ENCODE measurements at places on chromosomes 7 and 10.

DNA sequence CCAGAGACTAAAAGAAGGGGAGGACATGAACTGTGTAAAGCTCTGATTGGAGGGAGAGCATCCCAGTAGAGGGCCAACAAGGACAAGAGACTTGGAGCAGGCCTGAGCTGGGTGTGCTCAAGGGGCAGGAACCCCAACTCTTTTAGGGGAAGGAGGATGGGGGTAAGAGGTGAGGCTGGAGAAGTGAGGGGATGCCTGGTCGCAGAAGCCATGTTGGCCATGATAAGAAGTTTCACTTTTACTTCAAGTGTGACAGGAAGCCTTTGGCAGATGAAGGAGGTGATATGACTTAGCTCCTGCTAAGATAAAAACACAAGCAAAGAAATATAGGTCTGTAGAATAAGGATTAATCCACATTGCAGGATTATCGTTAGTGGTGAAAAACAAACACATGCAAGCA, 208.3 kb downstream of the JAZF1 start:
- DNase-seq, result no peak

DNA sequence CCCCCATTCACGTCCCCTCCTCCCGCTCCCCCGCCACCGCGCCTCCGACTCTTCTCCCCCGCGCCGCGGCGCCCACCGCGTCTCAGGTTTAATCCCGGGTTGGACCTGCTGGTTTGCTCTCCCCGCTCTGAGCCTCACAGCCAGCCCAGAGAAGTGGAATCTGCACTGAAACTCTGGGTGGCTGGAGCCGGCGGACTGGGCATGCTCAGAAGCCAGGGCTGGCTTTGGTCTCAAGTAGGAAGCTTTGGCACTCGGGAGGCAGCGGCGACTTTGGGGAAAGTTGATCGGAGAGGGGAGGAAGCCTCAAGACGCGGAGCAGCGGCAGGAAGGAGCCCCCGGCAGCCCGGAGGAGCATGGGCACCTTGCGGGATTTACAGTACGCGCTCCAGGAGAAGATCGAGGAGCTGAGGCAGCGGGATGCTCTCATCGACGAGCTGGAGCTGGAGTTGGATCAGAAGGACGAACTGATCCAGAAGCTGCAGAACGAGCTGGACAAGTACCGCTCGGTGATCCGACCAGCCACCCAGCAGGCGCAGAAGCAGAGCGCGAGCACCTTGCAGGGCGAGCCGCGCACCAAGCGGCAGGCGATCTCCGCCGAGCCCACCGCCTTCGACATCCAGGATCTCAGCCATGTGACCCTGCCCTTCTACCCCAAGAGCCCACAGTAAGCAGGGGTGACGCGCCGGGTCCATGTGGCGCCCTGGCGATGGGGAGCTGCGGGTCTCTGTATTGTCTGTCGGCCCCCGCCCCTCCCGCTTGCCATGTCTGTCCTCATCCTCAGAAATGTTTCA, at the start of gene PRKG1:
Gene PRKG1 (plus strand): TSS at position 250 of the 791 bp plus-strand sequence.
- DNase-seq, result peak; percentile 80

DNA sequence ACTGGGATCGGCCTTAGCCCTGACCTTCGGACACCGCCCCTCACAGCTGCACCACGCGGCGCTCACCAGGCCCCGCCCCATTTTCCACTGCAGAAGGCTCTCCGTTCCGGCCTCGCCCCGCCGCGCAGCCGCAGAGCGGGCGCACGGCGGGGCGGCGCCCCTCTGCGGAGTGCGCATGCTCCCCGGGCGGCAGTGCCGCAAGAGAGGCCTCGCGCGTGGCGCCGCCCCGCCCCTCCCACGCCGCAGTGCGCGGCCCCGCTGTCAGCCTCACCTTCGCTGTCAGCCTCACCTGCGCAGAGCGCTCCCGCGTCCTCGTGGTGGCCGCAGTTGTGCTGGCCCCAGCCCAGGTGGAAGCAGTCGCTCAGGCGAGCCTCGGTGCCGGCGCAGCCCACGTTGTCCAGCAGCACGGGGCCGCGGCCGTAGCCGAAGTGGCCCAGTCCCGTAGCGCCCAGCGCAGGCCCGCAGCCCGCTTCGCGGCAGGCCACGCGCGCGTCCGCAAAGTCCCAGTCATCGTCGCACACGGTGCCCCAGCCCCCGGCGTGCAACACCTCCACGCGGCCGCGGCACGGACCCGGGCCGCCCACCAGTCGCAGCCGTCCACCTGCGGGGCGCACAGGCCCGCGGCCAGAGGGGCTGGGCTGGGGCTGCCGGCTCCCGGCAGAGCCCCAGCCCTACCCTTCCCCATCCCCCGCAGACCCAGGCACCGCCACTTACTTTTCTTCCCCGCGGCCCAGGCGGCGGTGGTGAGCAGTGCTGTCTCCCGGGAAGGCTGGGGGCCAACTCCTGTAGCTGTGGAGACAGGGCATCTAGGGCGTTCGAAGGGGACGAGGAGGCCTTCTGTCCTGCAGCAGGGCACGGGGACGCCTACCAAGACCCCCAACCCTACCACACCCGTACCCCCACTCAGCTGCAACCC, 16.1 kb downstream of the SSC4D start:
- peak; percentile 90 for DNase-seq

DNA sequence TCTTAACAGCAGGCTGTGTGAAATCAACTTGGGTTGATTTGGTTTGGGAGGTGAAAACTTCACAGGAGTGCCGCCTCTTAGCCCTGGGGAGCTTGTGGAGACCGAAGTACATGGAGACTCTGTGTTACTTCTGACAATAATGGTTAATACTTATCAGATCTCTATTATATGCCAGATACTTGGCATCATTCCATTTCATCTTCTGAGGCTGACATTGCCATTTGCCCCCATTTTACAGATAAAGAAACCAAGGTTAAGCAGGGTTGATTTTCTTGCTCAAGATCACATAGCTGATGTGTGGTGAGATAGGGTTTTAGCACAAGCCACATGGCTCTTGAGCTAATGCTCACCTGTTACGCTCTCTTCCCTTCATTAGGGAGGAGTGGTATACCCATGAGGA, 150.6 kb upstream of the FAM13C start:
- no peak for DNase-seq

DNA sequence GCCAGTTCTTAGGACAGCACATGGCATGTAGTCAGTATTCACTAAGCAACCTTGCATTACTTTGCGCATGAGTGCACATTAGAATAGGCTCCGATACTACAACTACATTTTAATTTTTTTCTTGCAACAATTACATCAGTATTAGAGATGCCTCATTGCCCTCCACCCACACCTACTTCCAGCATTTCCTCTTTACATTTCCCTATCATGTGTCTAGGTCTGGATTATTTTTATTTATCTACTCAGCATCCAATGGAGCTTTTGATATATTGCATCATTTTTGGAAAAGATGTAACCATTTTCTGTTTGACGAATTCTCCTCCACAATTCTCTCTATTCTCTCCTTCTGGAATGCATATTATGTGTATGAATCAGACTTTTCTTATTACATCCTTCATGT, 258.2 kb upstream of the GLI3 start:
- no peak for DNase-seq

Measured in posterior cingulate gyrus (tissue), 11 donors.